ENCODE measurements at places on chromosomes 3 and 15.

GRCh38 chr15:68843425-68844311 is 23.0 kb upstream of the ANP32A start:
- no peak for DNase-seq

DNA sequence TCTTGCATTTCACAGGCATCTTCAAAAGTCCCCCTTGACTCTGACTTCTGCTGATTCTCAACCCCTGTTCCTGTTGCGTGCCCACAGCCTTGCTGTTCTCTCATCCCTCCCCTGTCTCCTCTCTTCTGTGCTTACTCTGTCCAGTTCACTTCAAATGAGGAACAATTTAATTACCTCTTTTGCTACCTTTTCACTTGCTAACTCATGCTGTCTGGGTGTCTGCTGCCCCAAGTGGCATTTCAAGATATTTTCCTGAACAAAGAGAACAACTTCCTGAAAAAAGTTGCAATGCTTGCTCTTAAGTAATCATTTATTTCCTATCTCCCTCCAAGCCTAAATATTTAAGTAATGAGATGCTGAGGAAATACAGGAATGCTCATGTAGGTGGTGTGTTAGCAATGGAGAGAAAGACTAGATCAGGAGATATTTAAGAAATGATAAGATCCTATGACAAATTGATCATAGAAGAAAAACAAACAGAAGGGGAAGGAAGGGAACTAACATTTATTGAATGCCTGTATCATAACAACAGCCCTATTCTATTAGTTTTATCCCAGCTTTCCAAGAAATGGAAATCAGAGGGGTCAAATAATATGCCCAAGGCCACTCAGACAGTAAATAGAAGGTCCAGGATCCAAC is 42.2 kb downstream of the SV2B start:
- no peak for DNase-seq

DNA sequence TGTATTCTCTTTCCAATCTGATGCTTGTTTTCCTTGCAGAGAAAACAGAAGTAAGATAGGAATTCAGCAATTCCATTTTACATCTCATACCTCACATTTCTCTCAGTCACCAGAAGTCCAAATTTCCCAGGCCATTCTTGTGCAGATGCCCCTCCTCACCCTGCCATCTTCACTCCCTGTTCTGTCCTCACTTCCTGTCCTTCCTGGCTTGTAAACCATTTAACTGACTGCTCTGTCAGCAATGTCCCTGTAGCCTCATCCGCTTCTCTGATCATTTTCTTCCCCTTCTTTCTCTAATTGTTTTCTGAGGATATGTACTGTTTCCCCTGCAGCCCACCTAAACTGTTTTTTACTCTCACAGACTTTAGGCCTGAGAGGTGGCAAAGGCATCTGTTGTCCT is 40.3 kb downstream of the BLM start:
- DNase-seq: no peak

DNA sequence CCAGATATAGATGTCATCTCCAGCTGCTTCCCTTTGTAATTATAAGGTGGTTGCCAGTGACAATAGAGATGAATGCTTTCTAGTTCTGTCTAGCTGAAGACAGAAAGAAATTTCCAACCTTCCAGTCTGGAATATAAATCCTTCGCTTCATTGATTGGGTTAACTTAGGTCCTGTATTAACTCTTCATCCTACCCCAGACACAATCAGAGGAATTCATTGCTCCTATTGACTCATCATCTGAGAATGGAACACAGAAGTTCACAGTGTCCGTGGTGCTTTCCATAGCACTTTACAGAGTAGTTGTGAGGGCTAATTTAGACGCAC is 241.4 kb downstream of the NFKBIZ start:
- DNase-seq: no peak

- DNase-seq: no peak
These were observed 72.2 kb upstream of the LMOD3 start for GRCh38 chr3:69194431-69195165.

DNA sequence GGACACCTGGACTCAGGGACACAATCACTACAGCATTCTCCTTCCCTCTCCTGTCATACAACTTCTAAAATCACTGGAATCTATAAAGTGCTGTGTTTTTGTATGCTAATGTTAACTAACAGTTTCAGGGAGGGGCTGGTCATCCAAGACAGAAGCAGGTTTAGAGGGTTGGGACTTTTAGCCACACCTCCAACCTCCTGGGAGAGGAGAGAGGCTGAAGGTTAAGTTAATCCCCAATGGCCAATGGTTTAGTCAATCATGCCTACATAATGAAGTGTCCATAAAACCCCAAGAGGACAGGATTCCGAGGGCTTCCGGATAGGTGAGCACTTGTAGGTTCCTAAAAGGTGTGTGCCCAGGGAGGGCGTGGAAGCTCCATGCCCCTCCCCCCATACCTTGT is 219.3 kb upstream of the CTNNB1 start:
- DNase-seq: no peak

DNA sequence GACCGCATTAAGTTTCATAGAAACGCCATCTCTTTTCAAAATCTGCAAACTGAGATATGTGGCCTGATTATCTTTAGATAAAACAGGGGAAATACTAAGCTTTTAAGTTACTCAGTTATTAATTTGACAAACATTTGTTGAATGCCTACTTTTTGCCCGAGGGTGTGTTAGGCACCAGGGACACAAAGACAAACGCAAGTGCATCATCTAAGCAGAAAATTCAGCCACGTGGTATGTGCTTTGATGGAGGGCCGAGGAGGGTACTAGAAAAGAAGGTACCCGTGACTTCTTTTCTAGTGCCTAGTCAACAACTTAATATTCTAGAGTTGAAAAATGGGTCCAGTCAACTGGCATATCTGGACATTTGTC is 594.3 kb downstream of the MAGI1 start:
- no peak for DNase-seq

GRCh38 chr3:9800529-9800928 is 7.6 kb downstream of the ARPC4 start:
- no peak for DNase-seq

DNA sequence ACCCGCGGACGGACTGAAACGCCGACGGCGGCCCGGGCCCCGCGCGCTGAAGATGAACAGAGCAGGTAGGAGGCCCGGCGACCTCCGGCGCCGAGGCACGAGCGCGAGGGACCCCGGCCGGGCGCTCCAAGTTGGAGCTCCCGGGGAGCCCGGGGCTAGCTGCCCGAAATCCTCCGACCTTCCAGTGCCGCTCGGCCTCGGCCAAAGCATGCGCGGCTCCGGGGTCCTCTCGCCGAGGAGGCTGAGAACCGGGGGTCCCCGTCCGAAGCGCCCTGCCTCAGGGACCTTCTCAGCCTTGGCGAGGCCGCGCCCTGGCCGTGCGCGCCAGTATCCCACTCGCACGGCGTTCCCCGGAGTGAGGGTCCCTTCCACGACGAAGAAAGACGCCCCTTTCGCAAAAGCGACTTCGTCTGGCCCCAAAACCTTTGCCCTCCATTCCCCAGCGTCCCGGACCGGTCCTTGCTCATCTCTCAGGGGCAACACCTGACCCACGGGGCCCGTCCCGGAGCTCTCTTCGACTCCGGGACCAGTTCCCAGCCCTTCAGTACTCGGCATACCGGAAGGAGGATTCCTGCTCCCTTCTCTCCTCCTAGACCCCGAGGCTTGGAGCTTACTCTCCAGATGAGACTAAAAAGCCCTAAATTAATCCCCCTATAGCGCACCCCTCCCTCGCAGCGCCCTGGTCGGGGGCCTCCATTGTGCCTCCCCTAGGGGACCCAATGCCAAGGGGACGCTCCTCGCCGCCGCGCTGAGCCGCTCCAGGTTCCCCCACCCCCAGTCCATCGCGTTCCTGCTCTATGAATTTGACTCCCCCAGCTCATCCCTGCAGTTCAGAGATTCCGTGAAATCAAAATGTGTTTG is 7.7 kb upstream of the FGD5 start:
- no peak for DNase-seq

- no peak for DNase-seq
These were observed 36.7 kb downstream of the HMCES start for GRCh38 chr3:129315223-129315997.

DNA sequence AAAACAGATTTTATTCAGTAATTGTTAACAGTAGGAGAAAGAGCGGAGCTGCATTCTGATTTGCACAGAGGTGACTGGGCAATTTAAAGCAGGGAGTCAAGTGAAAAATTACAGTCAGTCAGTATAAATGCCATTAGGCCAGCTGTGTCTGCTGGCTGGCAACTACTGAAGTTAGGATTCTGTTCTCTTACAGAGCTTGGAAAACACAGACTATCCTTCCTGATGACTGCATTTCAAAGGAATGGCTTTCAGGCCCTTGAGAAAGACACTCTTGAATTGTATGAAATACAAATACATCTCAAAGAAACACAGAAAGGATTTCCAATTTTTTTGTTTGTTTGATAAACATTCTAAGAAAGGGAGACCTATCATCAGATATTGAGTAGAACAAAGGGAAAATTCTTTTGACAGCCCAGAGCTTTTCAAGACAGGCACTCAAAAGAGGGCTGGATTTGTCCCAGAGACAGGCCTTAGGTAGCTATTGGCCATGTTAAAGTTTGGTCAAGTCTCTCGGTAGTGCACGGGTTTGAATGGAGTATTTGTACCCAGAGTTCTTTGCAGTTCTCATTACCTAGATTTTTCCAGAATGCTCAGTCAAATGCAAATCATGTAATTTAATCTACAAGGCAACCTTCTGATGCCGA is 551.2 kb upstream of the CCDC54 start:
- peak; percentile 66 for DNase-seq

DNA sequence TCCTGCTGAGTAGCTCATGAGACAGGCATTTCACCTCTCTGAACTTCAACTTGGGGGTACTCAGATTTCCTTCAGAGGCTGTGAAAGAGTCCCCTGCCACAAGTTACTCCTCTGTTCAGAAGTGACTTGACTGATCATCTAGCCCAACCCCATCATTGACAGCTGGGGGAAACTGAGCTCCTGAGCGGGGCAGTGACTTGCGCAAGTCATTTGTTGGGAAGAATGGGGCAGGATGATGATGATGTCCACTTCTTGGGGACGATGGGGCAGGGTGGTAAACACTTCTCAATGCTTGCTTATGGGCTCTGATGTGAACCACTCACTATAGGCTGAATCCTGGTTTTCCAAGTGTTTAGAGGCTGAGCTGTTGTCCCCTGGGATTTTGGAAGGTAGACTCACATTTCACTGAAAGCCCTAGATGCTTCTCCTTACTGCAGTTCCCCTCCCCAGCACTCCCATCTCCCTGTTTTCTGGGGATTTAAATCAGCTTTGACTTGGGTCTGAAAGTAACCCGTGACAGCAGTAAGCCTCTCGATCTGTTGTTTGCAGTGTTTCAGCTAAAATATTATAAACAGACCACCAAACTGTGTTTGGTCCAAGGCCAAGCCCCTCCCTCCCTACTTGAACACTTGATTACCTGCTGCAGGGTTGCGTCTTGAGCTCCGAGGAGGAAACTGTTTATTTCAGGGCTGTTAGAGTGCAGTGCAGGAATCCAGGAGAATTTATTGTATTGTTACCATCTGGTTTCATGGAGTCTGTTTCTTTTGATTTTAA is 25.1 kb downstream of the SMAD3 start:
- no peak for DNase-seq

DNA sequence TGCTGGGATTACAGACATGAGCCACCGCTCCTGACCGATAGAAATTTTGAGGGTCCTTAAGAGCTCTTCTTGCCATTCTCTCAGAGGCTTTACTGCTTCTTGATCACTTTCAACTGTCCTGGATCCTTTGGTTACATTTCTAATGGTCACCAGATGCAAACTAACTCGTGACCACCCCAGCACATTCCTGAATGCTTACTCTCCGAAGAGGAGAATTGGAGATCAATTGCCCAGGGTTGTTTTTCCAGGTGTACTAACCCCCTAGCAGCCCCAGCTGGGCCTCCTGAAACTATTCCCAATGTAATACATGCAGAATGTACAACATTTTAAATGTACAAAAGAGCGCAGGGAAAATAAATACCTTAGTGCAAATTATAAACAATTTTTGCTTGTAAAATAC is 65.1 kb upstream of the TBL1XR1 start:
- no peak for DNase-seq

Measured in AG09309 (cell line).